Calu3 (cell line): ENCODE measurements at places on chromosomes 3 and 15. TPM values are rescaled to one million over a fixed set of nuclear protein-coding genes. Genes with fewer than 3 reads are reported as not detected.

Gene FAM107A
- not detected in 2 replicates for total RNA-seq

Gene SEMA6D
- not detected in 2 replicates for total RNA-seq

Gene TBL1XR1
- total RNA-seq, result 199 and 206 TPM in 2 replicates

Gene C3orf62
- total RNA-seq, result 6.7 and 8.8 TPM in 2 replicates

Gene PP2D1
- total RNA-seq, result not detected in 2 replicates
